ENCODE measurements at places on chromosomes 2 and 18. TPM values are rescaled to one million over a fixed set of nuclear protein-coding genes. Genes with fewer than 3 reads are reported as not detected.

SCYGR4 gene
- not detected for total RNA-seq

STPG4 gene
- under 0.01 TPM for total RNA-seq

CNDP1 gene
- not detected for total RNA-seq

GNAL gene
- 0.51 TPM for total RNA-seq

MOCOS gene
- total RNA-seq: 0.13 TPM

COLEC12 gene
- total RNA-seq: 33.4 TPM

PPP4R3B gene
- 33.6 TPM for total RNA-seq

All from dermis microvascular lymphatic vessel endothelial cell (primary cell).